ENCODE measurements at places on chromosomes 12 and 14.

DNA sequence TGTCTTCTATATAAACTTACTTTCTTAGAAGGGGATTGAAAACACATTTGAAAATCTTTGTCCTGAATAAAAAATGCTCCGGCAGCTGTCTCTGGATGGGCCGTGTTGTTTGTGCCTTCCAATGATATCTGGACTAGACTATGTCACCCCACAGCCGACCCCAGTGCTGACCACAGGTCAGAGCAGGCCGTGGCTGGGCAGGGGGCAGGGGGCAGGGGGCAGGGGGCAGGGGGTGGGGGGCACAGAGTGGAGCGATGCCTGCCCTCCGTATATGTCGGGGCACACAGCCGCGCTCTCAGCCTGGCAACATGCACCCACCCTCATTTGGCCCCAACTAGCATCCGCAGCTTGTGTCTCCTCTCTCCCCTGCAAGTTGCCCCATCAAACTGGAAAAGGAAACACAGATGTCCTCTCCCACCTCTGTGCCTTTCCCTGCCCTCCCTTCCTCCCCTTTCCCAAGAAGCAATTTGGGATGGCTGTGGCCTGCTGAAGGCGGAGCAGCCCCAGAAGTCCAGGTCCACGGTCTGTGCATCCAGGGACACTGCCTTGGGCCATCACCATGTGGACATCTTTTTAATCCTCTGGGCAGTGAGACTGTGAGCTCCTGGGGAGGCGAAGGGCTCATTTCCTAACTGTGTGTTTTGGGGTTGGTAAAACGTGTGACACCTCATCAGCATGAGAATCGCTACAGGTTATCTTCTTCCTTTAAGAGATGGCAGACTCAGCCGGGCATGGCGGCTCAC, 295.7 kb upstream of the RTL1 start:
- DNase-seq = peak; percentile 25

- DNase-seq = no peak
Measured at GRCh38 chr12:69927164-69927563, 102.1 kb downstream of the MYRFL start.

GRCh38 chr14:53327716-53328115, 174.6 kb upstream of the DDHD1 start:
- no peak for DNase-seq

DNA sequence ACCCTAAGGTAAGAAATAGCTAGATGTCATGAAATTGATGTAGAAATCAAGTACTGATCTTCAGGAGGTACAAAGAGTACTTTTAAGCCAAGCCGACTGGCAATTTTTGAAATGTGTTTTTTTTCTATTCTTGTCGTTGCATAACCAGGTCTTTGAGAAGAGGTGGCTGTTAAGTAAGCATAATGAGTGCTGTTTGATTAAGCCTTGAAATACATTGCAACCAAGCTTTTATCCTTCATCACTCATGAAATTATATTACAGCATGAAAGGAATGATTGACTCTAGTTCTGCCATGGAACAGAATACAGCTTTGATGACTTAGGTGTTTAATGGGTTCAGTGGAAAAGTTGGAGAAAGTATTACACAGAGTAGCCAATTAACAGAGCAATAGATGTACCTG, 1720.2 kb upstream of the SEL1L start:
- DNase-seq = no peak

- no peak for DNase-seq
Measured at GRCh38 chr12:22042976-22043669, 2.9 kb upstream of the CMAS start.

DNA sequence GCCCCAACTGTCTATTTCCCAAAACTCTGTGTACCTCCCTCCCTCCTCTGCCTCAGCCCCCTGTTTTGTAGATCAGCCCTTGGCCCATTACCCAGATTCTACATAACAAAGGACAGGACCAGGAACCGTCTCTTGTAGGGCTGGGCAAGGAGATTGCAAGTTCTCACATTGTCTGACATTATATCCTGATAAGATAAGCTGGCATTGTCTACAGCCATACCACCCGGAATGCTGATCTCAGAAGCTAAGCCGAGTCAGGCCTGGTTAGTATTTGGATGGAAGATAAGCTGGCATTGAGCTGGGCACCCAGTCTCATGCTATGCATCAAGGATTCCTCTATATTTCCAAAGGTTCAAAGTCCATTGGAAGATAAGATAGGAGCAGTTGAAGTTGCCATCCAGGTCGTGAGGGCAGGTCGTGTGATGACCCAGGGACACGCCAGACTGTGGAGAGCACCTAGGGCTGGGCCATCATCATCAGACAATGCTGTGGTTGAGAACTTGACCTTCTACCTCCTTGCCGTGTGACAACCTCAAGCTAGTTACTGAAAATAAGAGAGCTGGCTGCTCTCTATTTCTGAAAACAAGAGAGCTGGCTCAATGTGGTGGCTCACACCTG, 29.5 kb downstream of the PHETA1 start:
- no peak for DNase-seq

GRCh38 chr12:31288381-31288780, 37.6 kb downstream of the SINHCAF start:
- DNase-seq = no peak

GRCh38 chr12:42360747-42361403, 34.9 kb downstream of the PPHLN1 start:
- no peak for DNase-seq

DNA sequence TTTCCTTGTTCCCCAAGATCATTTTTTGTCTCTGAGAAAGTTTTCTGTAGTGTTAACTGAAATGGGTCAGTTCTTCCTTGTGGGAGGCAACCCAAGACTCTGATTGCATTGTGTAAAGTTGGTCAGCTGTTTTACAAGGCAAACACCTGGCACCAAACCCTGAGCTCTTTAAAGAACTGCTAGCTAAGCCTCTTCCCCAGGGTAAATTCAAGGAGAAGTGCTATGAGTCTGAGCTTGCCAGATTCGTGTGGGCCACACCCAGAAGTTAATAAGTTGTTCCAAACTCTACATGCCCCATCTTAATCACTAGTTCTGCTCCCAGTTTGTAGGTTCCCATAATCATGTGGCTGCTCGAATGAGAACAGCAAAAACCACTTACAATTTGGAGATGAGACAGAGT, 214.5 kb downstream of the BTG1 start:
- no peak for DNase-seq

DNA sequence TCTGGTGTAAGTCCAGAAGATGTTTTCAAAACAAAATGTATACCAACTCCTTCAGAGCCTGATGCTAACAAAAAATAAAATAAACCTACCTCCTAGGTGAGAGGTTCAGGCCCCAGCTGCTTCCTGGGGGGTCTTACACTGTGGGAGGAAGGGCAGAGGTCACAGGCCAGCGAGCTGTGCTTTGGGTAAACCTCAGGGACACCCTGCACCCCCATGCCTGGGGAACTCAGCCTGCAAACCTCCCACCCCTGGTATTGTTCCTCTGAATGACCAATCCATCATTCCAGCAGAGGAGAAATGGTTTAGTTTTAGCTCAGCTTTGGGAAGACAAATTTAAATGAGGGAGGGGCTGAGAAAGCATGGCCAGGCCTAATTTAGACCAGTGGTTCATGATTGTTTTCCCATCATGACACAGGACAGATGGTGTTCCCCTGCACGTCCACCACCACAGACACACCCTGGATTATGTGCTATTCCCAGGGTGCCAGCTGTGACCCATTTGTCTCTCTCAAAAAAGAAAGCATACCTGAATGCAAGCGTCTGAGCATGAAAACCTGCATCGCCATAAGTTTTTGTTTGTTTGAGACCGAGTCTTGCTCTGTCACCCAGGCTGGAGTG, 14.5 kb upstream of the TFCP2 start:
- no peak for DNase-seq

GRCh38 chr12:94336211-94336925, 123.3 kb downstream of the CEP83 start:
- DNase-seq = no peak

GRCh38 chr12:11668611-11669010, 19.1 kb downstream of the ETV6 start:
- DNase-seq = no peak

GRCh38 chr14:45060551-45060950, 23.4 kb upstream of the PRPF39 start:
- no peak for DNase-seq

- DNase-seq = no peak
Measured at GRCh38 chr14:77139540-77140358, 1.8 kb downstream of the ZDHHC22 start.

GRCh38 chr14:76867516-76868453, 41.6 kb downstream of the LRRC74A start:
- no peak for DNase-seq

GRCh38 chr12:52396656-52397055, 9.5 kb downstream of the KRT82 start:
- DNase-seq = no peak

DNA sequence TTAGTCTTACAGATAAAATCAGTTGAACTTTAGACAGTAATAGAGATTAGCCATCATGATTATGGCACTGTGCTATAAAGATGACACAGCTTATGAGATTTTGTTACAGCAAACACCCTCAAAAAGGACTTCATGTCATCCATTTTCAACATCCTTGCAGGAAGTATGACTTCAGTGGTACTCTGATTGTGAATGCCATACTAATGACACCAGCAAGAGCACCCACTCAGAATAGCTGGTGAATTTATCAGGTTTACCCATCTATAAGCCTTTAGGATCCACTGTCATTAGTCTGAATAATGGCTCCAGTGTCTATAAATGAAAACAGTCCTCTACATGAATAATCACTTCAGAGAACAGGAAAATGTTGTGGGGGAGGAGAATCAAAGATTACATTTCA, 615.2 kb downstream of the RPS29 start:
- no peak for DNase-seq

GRCh38 chr12:107429006-107429705, 256.4 kb upstream of the PWP1 start:
- DNase-seq = no peak

GRCh38 chr12:116734156-116734768, 3.6 kb downstream of the SPRING1 start:
- DNase-seq = no peak

DNA sequence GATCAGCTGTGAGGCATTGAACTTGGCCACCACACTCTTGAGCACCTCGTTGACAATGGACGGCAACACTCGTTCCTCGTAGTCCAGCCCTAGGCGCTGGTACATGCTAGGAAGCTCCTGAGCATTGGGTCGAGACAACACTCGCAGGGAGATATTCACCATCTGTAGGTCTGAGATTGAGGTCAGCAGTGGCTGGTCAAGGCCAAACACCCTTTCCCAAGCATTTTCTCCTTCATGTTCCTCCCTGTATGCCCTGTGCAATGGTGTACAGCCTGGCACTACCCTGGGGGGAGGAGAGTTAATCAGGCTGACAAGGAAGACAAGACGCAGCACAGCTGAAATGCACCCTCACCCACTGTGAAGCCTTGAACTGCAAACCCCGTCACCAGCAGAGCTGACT, 2.0 kb downstream of the PHB2 start:
- peak; percentile 37 for DNase-seq

DNA sequence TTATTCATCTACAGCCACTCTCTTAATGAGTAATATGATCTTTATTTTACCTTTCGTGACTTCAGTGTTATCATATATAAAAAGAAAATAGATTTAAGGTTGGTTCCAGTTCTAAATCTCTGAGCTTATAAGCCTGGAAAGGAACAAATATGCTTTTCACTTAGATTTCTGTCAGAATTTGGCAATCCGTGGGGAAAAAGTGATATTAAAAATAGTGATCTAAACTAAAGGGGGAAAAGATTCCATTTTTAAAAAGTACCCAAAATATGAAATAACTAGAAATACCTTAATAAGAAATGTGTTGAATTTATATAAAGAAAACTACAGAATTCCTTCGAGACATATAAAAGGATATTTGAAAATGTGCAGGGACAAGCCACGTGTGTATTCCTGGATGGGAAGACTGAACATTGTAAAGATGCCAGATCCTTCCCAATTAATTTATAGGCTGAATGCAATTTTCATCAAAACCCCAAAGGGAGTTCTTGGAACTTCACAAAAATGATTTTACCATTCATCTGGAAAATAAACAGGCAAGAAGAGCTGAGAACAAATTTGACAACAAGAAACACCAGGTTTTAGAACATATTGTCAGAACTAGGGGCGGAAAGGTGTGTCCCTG, 142.5 kb downstream of the EFCAB11 start:
- DNase-seq = no peak

DNA sequence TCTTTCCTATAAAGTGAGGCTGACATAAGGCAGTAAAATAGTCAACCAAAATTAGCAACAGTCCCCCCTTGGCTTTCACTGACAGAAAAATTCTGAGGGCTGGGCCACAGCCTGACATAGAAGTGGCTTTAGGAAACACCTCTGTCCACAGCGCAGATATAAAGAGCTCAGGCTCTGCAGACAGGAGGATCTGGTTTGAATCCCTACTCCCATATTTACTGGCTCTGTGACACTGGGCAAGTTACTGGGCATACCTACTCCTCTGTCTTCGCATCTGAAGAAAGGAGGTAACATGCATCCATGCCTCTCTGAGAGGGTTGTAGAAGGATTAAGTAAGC, 95.3 kb downstream of the STXBP6 start:
- no peak for DNase-seq

- DNase-seq = no peak
Measured at GRCh38 chr14:63212776-63213500, 8.7 kb downstream of the RHOJ start.

GRCh38 chr12:124457287-124458219, 109.9 kb downstream of the NCOR2 start:
- DNase-seq = no peak

- DNase-seq = peak; percentile 86
Measured at GRCh38 chr14:102516531-102517391, 7.2 kb upstream of the ANKRD9 start.

- DNase-seq = no peak
Measured at GRCh38 chr12:91327131-91327530, 144.5 kb upstream of the DCN start.

GRCh38 chr12:19967431-19967830, 400.9 kb upstream of the PDE3A start:
- no peak for DNase-seq

DNA sequence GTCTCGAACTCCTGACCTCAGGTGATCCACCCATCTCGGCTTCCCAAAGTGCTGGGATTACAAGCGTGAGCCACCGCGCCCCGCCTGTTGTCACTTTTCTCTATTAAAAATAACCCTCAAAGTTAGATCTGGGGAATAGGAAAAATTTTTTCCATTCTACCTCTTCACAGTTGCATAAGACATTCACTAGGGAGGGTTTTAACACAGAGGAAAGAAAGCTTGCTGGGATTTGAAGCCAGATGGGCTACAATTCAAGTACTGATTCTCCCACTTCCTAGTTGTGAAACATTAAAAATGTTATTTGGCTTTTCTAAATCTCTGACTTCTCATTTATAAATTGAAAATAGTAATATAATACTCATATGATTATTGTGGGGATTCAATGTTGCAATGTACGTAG, 23.3 kb upstream of the SLC15A5 start:
- DNase-seq = peak; percentile 49

GRCh38 chr14:93540235-93540634, 109.5 kb downstream of the UNC79 start:
- no peak for DNase-seq

DNA sequence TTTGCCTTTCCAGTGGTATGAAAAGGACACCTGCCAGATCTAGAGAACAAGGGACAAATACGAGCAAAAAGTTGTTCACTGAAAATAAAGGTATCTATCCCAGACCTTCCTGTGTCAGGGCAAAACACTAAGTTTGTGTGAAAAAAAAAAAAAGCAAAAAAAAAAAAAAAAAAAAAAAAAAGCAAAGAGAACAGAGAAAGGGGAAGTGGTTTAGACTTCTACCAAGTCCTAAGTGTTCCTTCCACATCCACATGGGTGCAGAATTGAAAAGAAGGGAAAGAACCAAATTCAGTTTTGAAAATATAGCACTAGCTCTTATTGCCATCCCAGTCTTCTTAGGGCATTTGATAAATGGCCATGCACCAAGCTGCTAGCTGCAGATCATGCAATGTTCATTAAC, 41.7 kb downstream of the ZCRB1 start:
- DNase-seq = no peak

Measured in right forelimb (tissue), 1 donor.